ENCODE measurements at places on chromosomes 12 and 14.

- DNase-seq: no peak
Observed at GRCh38 chr12:49146406-49146805, 15.2 kb upstream of the TUBA1B start.

- peak; percentile 30 for DNase-seq
Observed at GRCh38 chr12:26987634-26988424, 26.4 kb downstream of the TM7SF3 start.

GRCh38 chr14:57573173-57573572 lies 79.5 kb upstream of the CCDC198 start:
- no peak for DNase-seq

- DNase-seq: no peak
Observed at GRCh38 chr12:99261256-99261655, 386.3 kb upstream of the GARIN6 start.

GRCh38 chr12:93165384-93165932 lies 212.3 kb upstream of the NUDT4 start:
- DNase-seq: no peak

All from Caki2 (cell line).